PC-9 (cell line): ENCODE measurements at places on chromosomes 4 and X. TPM values are rescaled to one million over a fixed set of nuclear protein-coding genes. Genes with fewer than 3 reads are reported as not detected.

Gene GPM6B
- total RNA-seq = not detected in 2 replicates

Gene MTNR1A
- total RNA-seq = not detected in 2 replicates

Gene PDLIM5
- total RNA-seq = 121 and 130 TPM in 2 replicates

Gene FGF13
- total RNA-seq = 0.50 and 0.90 TPM in 2 replicates

Gene SLC25A4
- total RNA-seq = 15.6 and 15.9 TPM in 2 replicates

Gene CHRDL1
- 18.8 and 25.7 TPM in 2 replicates for total RNA-seq

Gene MAGEA2B
- total RNA-seq = 30.1 and 35.3 TPM in 2 replicates

Gene ASB11
- not detected in 2 replicates for total RNA-seq

Gene STK32B
- not detected in 2 replicates for total RNA-seq

Gene SMIM31
- not detected in 2 replicates for total RNA-seq

DNA sequence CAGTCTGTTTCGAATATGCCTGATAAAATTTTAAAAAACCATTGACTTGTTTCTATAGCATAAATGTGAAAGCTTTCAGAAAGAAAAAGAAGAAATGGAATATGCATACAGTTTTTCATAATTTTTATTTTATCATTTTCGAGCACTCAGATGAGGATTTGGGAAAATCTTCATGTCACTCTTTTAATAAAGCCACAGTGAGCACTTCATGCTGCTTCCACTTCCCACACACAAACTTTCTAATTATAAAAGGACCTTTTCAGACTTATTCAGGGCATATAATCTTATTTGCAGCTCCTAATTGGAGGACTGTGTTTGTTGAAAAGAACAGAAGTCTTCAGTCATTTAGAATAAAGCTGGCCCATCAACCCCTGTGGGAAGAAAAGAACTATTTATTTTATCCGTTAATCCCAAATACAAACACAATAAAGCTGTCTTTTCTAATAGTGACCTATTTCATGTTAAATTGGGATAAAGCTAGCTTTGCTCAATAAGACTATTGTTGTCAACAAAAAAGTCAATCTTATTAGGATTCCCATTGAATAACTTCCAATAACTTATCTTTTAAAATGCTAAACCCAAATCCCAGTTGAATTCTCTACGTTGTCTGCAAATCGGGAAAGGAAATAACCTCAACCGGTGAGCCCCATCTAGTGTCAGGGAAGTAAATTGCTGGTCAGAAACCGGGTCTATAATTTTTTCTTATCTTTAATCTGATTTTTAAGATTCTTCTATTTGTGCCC, 211.5 kb downstream of the PDGFRA start:
- no peaks in the 10 kb centered on the region for H3K27me3 ChIP-seq
- H3K4me1 ChIP-seq = no peaks in the 10 kb centered on the region
- H3K4me3 ChIP-seq = no peak overlapping the region
- no peak for DNase-seq

GRCh38 chr4:138602664-138603063, 360.5 kb upstream of the SLC7A11 start:
- DNase-seq = no peak
- no peaks in the 10 kb centered on the region for H3K4me1 ChIP-seq
- H3K27me3 ChIP-seq = no peaks in the 10 kb centered on the region
- H3K27ac ChIP-seq = no peak overlapping the region

DNA sequence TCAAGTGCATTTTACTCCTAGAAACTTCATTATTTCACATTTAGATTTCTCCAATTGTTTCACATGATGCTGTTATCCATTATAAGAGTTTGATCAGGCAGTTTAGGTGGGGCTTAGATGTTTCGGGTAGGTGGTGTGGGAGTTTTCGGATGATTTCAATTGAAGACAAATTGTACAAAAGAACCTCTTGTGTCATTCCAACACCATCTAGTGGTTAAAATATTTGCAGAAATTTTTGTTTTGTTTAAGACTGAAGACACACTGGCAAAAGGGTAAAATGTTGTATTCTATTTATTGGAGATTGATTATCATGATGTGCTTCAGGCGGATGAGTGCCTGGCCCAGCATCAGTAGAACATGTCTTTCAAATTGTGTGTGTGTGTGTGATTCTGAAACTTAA, 212.7 kb downstream of the SH3BGRL start:
- H3K27ac ChIP-seq = no peak overlapping the region
- no peak for DNase-seq
- no peaks in the 10 kb centered on the region for H3K36me3 ChIP-seq
- H3K27me3 ChIP-seq = no peaks in the 10 kb centered on the region
- H3K4me3 ChIP-seq = no peak overlapping the region

- H3K4me3 ChIP-seq = no peak overlapping the region
- H3K4me1 ChIP-seq = no peaks in the 10 kb centered on the region
- no peaks in the 10 kb centered on the region for H3K36me3 ChIP-seq
- H3K27me3 ChIP-seq = no peaks in the 10 kb centered on the region
- DNase-seq = no peak
Measured at GRCh38 chr4:25351777-25352416, 25.2 kb upstream of the ANAPC4 start.

DNA sequence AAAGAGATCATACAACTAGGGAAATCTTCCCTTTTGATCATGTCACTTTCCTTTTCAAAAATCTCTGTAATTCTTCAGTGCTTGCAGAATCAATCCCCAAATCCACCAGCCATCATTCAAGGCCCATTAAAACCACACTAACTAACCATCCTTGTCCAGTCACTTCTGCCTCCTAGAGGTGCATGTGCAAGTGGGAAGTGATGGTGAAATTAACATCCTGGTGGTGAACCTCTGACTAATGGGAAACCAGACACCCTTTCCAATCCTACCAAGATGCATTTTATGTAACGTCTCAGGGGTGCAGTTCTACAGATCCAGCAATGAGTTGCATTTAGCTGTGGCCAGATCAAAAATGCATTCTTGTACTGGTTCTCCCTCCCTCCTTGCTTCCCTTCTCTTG, 341.8 kb downstream of the RAPGEF2 start:
- H3K27me3 ChIP-seq = no peaks in the 10 kb centered on the region
- no peaks in the 10 kb centered on the region for H3K36me3 ChIP-seq
- DNase-seq = no peak
- H3K27ac ChIP-seq = no peak overlapping the region
- no peaks in the 10 kb centered on the region for H3K4me1 ChIP-seq

GRCh38 chr4:25310066-25310802, 2.3 kb upstream of the ZCCHC4 start:
- H3K36me3 ChIP-seq = no peaks in the 10 kb centered on the region

GRCh38 chrX:46665232-46666152, 91.9 kb downstream of the CHST7 start:
- no peak for DNase-seq
- H3K27me3 ChIP-seq = no peaks in the 10 kb centered on the region
- no peaks in the 10 kb centered on the region; the same call in 1 of the 2 replicates for H3K4me1 ChIP-seq
- no peak overlapping the region for H3K4me3 ChIP-seq
- no peak overlapping the region for H3K27ac ChIP-seq

GRCh38 chrX:16585486-16586376, 64.2 kb upstream of the S100G start:
- H3K36me3 ChIP-seq = no peaks in the 10 kb centered on the region
- no peaks in the 10 kb centered on the region for H3K4me1 ChIP-seq
- no peaks in the 10 kb centered on the region for H3K27me3 ChIP-seq
- no peak overlapping the region for H3K27ac ChIP-seq
- DNase-seq = no peak

DNA sequence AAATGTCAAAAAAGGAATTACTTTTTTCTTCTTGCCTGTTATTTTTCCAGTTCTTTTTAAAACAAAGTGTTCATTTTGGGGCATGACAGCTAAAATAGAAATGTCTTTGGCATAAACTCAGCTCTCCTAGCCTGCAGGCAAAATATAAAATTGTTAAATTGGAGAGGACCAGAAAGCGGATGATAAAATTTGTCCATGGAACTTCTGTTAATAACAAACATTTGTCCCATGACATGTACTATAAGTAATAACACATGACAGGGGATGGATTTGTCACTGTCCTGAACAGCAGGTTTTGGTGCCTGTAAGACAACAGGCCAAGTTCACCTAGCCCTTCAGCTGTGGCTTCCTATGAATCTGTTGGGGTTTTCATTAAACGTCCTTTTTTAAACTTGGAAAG, 184.0 kb upstream of the TTC29 start:
- no peak overlapping the region for H3K27ac ChIP-seq
- no peaks in the 10 kb centered on the region for H3K36me3 ChIP-seq

- no peak for DNase-seq
- no peaks in the 10 kb centered on the region for H3K36me3 ChIP-seq
- H3K4me3 ChIP-seq = no peak overlapping the region
- no peaks in the 10 kb centered on the region for H3K27me3 ChIP-seq
Measured at GRCh38 chr4:87359258-87359657, 31.7 kb downstream of the HSD17B11 start.

GRCh38 chr4:87406462-87406861, 15.5 kb upstream of the HSD17B11 start:
- H3K27ac ChIP-seq = no peak overlapping the region
- no peaks in the 10 kb centered on the region for H3K4me1 ChIP-seq
- no peaks in the 10 kb centered on the region for H3K36me3 ChIP-seq
- no peak for DNase-seq
- H3K27me3 ChIP-seq = no peaks in the 10 kb centered on the region
- no peak overlapping the region for H3K4me3 ChIP-seq

GRCh38 chr4:13432453-13432852, 51.7 kb downstream of the RAB28 start:
- no peaks in the 10 kb centered on the region for H3K36me3 ChIP-seq
- H3K4me3 ChIP-seq = no peak overlapping the region
- no peak for DNase-seq
- no peak overlapping the region for H3K27ac ChIP-seq
- H3K27me3 ChIP-seq = no peaks in the 10 kb centered on the region
- no peaks in the 10 kb centered on the region for H3K4me1 ChIP-seq

- no peak overlapping the region for H3K4me3 ChIP-seq
- H3K36me3 ChIP-seq = no peaks in the 10 kb centered on the region
- no peaks in the 10 kb centered on the region for H3K27me3 ChIP-seq
- H3K4me1 ChIP-seq = no peaks in the 10 kb centered on the region
- no peak for DNase-seq
- no peak overlapping the region for H3K27ac ChIP-seq
Measured at GRCh38 chr4:181982856-181983255, 260.3 kb upstream of the TENM3 start.

- no peak overlapping the region for H3K4me3 ChIP-seq
- peaks cover 44% of the 10 kb centered on the region for H3K4me1 ChIP-seq
- no peaks in the 10 kb centered on the region for H3K27me3 ChIP-seq
- no peaks in the 10 kb centered on the region for H3K36me3 ChIP-seq
- no peak for DNase-seq
Measured at GRCh38 chrX:12991575-12991974, 16.7 kb downstream of the TMSB4X start.
